ENCODE measurements at places on chromosomes 4 and X.
A peak's percentile ranks its signal among the peaks of the same experiment; 100 is the strongest.

DNA sequence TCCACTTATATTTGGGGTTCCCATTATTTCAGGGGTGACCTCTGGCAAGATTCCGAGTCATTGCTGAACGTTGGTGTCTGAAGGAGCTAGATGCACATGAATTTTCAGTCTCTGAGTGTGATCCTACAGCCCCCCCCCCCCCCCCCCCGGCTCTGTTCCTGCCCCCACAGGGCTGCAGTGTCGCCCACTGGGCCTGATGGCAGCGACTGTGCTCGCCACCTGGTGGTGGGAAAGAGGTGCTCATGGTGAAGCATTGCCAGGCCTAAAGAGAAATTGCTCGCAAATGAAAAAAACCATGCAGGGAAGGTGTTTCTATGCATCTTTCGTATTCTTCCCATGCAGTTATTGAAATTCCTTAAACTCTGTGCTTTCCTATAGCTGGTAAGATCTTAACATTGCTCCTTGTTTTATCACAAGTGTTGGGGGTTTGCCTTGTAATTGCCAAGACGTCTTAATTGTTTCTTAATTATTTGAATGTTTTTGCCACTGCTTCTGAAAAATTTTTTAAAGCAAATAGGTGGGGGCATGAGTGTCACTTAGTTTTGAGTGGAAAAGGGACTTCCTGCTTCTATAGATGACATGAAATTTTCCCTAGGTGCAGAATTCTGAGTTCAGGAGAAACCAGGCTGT is 63.2 kb downstream of the CLDN22 start:
- no peak for DNase-seq

DNA sequence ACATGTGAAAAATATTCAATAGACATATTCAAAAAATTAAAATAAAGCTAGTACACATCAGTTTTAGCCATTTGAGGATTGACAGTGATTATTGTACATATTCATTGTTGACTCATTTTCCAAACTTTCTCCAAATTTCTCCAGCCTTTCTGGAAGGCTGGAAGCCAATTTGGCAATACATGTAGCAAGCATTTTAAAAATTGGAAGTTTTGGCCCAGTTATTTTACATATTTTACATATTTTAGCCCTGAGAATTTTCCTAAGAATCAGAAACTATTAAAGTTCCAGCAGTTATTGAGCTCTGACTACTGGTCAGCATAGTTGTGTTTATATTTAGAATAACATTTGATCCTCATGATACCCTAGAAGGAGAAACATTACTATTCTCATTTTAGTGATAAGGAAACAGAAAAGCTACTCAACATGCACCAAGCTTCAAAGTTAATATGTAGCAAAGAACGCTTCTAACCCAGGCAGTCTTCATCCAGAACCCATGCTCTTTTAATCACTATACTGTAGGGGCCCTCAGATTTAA is 3.2 kb downstream of the CABS1 start:
- DNase-seq, result no peak

GRCh38 chrX:71532078-71532752 is 689 bp upstream of the OGT start:
- peak; percentile 26 for DNase-seq

DNA sequence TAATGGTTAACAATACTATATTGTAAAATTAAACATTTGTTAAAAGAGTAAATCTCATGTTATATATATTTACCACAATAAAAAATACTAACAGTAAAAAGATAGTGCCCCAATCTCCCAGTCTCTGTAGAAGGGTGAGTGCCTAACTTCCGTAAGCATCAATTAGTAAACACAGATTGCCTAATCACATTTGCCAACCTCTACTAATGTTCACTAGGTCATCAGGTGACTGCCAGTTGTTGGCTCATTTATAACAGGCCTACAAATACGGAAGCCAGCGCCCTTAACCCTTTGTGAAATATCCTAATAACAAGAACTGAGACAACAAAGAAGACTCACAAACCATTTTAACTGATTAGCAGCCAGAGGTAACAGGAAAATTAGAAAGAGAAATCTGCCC is 345.1 kb downstream of the INPP4B start:
- DNase-seq, result no peak

DNA sequence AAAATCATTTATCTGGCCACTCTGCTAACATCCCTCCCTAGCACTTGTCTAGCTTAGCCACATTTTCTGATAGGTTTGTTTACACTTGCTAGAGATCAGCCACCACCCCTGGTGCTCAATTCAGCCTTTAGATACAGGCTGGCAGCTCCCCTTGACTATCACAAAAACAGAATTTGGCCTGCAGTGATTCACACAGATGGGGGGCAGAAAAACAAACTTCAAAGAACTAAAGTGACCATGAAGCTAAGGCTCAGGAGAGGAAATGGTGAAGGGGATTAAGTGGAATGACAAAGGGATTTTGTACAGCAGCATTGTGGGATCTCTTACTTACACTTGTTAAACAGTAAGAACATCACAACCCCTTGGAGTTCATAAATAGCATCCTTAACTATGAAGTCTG is 1718.0 kb upstream of the PCDH7 start:
- DNase-seq, result no peak

DNA sequence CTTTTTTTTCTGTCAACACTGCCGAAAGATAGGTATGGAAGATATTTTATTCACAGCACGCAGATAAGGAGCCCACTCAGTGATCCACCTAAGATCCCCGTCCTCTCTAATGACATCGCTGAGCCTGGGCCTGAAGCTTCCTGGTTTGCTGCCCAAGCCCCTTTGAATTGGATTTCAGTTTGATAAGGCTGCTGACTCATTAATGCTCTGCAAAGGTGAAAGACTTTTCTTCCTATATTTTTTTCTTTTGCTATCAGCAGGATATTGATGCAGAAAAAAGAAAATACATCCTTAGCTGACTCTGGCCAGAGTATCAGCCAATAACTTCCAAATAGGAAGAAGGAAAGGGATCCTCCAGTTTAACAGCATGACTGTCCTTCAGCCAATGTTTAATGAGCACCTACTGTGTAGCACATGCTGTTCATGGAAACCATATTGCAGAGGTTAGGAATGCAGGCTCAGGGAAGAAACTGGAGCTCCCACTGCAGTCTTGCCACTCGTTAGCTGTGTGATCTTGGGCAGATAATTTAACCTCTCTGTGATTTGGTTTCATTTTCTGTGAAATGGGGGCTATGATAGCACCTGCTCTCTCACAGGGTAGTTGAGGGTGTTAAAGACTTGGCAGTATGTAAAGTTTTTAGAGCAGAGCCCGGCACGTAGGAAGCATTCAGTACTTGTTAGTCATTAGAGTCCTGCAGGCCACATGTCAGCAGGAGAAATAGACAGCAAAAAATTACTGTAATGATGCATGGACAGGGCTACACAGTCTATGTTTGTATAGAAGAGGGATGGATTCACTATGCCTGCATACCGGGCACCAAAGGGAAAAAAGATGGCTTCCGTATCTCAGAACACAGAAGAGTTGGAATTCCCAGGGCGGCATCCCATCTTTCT is 39.3 kb downstream of the EVC start:
- no peak for DNase-seq

GRCh38 chr4:159410076-159410777 is 307.3 kb downstream of the RAPGEF2 start:
- DNase-seq, result no peak

DNA sequence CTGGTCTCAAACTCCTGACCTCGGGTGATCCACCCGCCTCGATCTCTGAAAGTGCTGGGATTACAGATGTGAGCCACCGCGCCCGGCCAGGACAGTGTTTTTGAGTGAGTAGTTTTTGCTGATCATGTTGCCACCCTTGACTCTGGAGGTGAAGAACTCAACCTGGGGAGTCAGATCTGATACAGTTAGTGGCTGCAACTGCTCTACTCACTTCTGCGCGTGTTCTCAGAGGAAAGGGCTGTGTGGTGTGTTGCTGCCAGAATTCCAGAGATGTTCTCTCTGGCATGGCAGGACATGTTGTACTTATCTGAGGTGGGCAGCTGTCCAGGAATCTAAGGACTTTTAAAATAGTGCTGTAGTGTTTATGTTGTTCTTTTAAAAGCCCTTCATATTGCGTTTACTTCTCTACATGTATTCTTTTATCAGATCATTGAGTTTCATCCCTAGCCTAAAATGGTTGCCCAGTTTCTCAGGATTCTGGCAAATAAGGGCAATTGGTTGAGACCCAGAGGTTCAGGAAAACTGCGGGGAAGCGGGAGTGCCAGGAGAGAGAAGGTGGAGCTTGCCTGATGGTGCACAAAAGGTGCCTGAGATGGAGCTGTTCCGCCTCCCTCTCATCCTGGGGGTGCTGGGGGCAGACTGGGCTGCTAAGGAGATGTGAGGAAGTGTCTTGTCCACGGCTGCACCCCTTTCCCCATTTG is 97.7 kb downstream of the ARHGAP10 start:
- DNase-seq, result no peak

- DNase-seq, result no peak
Observed at GRCh38 chrX:19912-20571, 261.1 kb upstream of the PLCXD1 start.

DNA sequence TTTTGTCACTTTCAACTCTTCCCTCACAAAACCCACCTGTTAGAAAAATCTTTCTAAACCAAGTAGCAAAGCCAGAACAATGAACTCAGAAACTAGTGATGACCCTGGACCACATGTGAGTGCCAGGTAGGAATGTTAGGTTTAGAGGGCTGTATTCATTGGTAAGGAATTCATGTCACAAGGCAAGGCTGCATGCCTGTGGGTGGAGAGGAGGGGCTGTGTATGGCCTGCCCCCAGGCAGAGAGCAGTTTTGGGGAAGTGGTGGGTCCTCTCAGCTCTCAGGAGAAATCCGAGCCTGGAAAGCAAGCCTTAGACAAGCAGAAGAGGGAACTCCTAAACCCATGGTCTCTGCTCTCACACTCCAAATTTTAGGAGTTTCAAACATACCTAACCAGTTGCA is 2.4 kb downstream of the RNF175 start:
- DNase-seq, result no peak

DNA sequence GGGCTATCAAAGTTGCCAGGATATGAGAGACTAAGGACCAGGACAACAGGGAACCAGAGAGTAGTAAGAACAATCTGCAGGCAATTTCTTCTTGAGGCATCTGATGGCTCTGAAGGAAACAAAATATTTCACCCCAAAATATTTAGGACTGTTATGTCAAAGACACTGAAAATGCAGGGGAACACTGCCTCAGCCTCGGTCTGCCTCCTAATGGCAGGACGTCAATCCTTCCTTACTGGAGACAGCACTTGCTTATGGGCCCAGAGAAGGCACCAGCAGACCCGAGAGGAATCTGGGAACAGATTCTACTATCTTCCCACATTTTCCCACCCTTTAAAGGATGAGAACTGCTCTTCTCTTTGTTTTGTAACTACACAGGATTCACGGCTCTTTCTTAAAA is 23.3 kb downstream of the RNF150 start:
- DNase-seq, result no peak

DNA sequence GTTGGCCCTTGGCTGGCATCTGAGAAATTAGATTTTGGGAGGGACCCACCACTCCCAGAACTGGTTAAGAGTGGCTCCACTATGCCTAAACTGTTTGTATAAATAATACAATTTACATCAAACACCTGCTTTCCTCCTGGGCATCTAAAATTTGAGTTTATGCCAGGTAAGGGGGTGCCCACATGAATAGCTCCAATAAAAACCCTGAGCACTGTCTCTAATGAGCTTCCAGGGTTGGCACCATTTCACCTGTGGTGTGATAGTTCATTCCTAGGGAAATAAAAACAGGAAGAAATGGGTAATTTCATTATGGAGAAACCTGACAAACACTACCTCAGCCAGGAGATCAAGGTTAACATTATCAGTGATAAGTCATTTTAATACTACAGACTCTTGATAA is 119.7 kb downstream of the FRYL start:
- DNase-seq, result no peak

DNA sequence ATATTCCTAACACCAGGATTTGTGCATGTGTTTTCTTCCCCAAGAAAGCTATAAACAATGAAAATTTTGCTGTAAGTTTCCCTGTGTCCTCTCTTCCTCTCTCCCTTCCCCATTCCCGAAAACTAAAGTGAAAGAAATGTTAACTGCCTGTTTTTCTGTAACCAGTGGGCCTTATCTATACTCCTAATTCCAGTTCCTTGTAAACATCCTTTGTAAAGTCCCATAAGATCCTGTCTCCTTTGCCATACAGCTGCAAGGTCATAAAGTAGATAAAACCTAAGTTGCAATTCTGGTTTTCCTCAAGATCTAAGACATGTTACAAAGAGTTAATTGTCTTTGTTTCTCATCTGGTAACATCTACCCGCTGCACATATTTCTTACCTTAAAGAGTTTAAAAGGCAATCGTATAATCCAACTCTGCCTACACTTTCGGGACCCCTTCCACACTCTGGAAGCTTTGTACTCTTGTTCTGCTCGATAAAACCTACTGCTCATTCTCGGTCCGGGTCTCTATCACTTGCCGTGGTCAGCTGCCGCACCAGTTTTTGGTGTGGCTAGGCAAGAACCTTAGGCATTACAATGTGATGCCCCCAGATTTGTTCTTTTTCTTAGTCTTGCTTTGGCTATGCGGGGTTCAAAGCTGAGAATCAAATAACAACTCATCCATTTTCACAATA is 20.5 kb downstream of the UGT2B7 start:
- no peak for DNase-seq

DNA sequence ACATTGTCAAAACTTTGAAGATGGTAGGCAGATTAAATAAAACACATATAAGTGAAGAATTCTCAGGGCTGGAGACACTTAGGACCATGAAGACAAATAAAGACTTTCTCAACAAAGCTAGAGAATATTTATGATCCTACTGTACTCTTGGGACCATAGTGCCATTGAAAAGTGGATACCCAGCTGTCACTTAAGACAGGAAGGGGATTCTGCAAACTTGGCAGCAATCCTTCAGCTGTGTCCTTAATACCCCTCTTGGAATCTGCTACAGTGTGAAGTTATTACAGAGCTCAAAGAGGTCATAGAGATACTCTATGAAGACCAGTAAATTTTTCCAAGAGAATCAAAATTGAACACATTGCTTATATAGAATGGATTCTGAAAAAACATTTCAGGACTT is 24.3 kb downstream of the PDE5A start:
- DNase-seq, result no peak

- no peak for DNase-seq
Observed at GRCh38 chr4:107541511-107541910, 178.5 kb downstream of the PAPSS1 start.

GRCh38 chrX:17376431-17377077 is 1.6 kb downstream of the NHS start:
- DNase-seq, result no peak

DNA sequence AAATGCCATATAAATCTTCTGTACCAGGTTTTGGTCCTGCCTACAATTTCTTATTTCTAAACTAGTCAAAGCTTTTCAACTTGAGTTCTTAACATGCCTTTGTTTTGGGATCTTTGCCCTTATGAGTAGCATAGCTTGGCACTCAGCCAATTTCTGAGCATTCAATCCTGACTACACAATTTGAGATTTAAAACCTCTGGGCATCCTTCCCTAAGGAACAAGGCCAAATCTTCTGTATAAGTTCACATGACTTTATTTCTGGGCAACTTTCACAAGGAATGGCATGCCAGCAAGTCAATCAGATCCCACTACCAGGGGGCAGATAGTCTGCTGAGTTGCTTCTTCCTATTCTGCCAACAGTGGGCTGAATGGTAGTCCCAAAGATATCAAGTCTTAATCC is 254.2 kb downstream of the ADAMTS3 start:
- DNase-seq, result no peak

- no peak for DNase-seq
Observed at GRCh38 chrX:20515841-20516461, 249.2 kb upstream of the RPS6KA3 start.
